Fibroblast of villous mesenchyme (primary cell): ENCODE measurements at places on chromosomes 7 and 10. TPM values are rescaled to one million over a fixed set of nuclear protein-coding genes. Genes with fewer than 3 reads are reported as not detected.

The DKK1 gene
- total RNA-seq: 84.4 and 138 TPM in 2 replicates

The CDHR1 gene
- total RNA-seq: under 0.01 and 0.43 TPM in 2 replicates

The CUBN gene
- total RNA-seq: 0.64 and 0.86 TPM in 2 replicates

The UTF1 gene
- total RNA-seq: not detected in 2 replicates

The PYROXD2 gene
- total RNA-seq: 9.0 and 10.8 TPM in 2 replicates

The SYT15 gene
- under 0.01 and 0.64 TPM in 2 replicates for total RNA-seq

The FAM107B gene
- total RNA-seq: 17.7 and 19.0 TPM in 2 replicates

DNA sequence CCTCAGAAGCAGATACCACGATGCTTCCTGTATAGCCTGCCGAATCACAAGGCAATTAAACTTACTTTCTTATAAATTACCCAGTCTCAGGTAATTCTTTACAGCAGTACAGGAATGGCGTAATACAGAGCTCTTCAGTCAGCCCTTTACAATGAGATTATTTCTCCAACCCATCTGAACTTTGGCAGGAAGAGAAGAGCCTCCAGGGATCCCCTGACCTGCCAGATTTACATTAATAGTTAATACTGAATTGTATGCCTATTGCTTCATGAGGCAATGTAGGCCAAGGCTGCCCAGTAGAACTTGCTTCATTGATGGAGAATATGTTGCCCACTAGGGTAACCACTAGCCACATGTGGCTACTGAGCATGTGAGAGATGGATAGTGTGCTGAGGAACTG, 608.7 kb downstream of the SH2D4B start:
- DNase-seq: no peak

DNA sequence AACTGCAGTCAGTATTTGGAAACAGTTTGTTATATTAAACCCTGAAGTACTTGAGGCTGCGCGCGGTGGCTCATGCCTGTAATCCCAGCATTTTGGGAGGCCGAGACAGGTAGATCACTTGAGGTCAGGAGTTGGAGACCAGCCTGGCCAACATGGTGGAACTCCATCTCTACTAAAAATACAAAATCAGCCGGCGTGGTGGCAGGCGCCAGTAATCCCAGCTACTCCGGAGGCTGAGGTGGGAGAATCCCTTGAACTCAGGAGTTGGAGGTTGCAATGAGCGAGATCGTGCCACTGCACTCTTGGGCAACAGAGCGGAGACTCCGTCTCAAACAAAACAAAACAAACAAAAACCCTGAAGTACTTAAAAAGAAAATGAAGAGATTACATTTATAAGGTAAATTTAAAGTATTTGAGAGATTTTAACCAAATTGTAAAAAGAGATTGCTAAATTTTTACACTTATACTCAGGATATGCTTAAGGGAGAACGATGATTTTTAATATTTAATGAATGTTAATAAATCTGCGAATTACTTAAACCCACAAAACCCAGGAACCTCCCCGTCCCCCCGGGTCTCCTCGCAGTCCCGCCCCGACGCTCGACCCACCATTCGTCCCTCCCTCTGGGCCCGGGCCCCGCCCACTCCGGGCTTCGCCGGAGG, 425 bp upstream of the MTG1 start:
- DNase-seq: no peak

DNA sequence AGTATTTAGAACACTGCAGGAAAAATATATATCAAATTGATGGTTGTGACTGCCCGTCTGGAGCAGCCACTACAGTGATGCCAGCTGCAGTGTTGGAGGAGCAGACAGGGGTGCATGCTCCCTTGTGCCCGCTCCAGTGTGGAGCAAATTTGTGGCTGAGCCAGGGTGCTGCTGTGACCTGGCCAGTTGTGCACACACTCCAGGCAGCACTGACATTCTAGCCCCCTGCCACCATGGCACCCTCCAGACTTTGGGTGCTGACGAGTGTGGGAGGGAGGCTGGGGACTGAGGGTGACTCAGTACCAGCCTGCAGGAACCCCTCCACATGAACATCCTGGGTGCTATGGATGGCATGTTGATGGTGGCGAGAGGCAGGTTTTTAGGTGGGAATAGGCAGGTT, 160.0 kb upstream of the PCDH15 start:
- no peak for DNase-seq

DNA sequence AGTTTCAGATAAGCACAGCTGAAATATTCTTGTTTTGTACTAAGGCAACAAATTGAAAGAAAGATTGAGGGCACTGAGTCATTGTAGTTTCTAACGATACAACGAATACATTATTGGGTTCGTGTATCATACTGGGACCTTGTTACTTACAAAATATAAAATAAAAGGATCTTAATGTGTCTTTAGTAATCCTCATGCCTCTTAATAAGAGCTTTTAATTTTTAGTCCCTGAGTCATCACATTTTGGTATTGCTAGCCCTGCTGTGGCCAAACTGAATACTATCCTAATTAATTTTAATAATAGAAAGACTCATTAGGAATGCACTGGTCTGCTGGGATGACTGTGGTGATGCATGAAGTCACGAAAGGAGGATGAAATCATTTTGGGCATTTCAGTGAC, 309.7 kb downstream of the EXOC4 start:
- no peak for DNase-seq

DNA sequence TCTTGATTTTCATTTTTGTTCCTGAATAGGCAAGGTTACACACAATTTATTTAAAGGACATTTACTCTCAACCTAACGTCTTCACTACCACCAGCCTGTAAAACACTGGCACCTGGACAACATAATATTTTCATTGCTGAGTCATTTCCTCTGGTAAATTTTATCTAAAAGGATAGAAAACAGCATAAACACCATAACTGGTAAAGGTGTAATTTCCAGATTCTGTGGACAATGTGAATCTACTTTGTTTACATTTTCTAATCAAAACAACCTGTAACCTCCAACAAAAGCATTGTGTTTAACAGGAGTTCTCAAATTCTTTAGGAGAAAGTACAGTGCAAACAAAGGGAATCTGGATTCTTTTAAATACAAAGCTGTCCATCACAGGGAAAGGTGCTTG, 472.0 kb upstream of the AKR1E2 start:
- peak; percentile 82 for DNase-seq

DNA sequence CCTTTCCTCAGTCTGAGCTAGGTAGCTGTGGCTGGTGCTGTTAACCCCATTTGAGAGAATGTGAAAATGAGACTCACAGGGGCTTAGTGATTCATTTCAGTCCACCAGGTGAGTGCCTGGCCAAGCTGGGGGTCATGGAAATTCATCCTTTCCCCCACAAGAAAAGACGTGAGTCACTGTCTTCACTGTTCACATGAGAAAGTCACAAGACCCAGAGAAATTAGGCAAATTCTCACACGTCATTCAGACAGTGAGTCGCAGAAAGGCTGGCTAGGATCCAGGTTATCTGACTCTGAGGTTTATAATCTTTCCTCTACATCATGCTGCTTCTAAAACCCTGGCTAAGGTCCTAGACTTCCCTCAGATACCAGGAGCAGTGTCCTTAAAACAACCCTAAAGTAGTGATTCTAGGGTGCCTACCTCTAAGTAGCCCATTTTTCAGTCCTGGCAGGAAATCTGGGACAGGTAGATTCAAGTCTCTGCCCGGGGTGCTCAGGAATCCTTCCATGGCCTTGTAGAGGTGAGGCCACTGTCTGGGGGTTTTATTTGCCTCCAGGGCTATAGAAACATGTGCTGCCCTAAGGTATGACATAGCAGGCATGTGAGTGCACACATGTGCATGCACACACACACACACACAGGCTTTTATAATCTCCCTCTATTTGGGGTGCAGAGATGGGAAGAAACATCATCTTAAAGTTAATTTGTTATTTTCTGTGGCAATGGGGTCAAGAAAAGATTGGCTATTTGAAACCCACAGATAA, 427.9 kb upstream of the CELF2 start:
- DNase-seq: peak; percentile 80

- DNase-seq: no peak
These were observed 78.5 kb downstream of the C7orf25 start for GRCh38 chr7:42833411-42833810.

DNA sequence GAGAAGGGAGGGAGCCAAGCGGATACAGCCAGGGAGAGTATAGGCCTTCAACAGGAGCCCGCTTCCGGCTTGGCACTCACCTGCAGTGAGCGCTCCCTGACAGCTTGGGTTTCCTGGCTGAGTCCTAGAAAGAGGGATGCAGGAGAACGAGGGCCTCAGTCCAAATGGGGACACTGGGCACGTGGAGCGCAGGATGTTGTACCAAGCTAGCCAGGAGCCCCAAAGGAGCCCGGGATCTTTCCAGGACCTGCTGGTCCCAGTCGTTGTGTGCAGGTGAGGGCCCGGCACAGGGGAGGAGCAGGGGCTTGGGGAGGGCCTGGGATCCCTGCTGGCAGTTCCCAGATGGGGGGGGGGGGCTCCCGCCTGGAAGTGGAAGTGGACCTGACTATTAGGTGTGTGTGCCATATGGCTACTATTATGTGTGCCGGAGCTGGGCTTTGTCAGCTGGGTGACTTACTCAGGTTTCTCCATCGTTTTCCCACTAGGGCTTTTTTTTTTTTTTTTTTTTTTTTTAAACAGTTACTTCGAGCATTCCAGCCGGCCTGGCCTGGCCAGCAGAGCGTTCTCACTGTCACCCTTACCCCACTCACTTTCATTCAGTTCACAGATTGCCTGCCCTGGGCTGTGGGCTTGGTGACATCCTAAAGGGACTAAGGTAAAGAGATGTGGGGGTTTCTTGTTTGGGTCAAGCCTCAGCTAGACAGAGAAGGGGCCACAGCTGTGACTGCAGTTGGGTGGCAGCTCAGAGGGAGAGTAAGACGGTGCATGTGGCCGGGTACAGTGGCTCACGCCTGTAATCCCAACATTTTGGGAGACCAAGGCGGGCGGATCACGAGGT, 3.8 kb downstream of the AGAP3 start:
- peak; percentile 31 for DNase-seq

GRCh38 chr7:77561352-77561751, 24.3 kb downstream of the PTPN12 start:
- DNase-seq: no peak

DNA sequence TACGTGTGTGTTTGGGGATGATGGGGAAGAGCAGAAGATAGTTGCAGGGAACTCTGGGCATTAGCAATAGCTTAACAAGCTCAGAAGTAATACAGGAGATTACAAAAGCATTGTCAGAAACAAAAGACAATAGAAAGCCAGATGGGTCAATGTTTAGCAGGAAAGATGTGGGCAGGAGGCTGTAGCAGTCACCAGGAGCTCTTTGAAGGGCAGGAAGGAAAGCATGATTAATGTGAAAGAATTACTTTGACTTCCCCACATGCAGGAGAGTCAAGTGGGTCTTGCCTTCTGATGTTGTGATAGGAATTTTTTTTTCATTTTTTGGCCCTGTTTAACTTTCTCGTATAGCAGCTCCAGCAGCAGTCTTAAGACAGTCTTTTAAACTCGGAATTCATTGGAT, 6.0 kb upstream of the SMNDC1 start:
- no peak for DNase-seq

DNA sequence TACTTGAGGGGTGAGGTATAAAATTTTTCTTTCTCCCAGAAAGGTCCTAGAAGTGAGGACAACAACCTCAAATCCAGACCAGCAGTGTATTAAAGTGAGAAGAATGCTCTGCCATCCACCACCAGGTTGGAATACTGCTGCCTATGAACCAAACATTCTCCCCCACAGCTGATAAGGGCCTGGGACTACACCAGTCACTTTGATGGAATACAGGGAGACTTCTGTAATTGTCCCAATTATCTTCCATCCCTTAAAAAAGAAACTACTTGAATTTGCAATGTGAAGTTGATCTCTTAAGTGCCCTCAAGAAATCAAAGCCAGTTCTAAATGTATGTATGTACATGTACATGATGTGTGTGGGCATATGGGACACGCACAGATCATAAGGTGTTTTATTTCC, 3.0 kb downstream of the TBX20 start:
- DNase-seq: no peak

DNA sequence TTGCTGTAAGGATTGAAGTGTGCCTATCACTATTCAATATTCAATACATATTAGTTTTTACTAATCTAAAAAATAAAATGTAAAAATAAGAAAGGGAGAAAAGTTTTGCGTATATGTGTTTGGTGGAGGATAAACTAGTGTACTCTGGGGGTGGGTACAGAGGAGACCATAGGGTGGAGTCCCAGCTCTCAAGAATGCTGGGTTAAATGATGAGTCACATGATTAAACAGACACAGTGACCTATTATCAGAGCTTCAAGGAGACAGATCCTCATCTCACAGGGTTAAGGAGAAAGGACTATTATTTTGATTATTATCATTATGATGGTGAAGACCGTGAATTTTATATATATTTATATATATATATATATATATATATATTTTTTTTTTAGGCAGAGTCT, 77.5 kb downstream of the AFAP1L2 start:
- no peak for DNase-seq

DNA sequence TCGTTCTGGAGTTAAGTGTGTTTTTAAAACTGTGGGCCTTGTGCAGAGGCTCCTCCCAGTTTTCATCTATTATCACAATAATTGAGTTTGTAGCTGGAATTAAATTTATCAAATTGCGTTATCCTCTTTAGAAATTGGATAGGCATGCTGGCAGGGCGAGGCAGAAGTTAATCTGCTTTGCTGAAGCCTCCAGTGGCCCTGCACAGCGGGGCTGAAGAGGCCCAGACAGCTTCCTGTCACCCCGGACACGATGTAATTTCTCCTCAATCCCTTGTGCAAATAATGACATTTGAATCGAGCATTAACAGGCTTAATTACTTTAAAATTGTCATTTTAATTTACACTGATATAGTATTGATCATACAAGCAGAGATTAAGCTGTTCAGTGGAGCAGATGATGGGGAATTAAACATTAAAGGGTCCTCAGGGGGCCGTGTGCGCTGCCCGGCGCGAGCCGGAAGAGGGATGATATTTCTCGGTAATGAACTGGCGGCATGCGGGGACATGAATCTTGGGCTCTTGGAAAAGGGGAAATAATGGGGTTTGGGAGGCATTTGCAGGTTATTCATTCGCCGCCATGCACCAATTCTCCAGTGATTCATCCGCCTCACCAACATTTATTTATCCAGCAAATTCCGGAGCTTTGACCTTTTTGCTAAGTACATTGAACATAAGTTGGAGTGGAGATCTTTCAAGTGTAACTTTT, 118.5 kb downstream of the NKX6-2 start:
- no peak for DNase-seq
